ENCODE measurements at places on chromosomes 7 and 10.

GRCh38 chr7:117319181-117319580 is 3.7 kb downstream of the WNT2 start:
- DNase-seq: no peak

DNA sequence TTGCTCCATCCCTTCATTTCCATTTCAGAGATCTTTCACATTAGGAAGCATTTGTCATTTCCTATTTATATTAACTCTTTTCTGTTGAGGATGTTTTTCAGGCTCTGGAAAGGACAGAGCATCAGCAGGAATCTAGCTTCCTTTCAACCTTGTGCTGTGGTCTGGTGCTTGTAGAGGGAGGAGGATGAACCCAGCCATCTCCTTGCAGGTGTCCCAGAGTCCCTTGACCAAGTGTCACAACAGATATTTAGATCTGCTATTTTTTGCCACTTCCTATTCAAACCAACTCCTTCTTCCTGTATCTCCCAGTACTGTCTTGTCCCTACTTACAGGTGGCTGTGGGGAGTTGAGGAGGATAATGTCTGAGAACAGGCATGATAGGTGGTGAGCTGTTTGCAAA is 742.8 kb downstream of the GRID1 start:
- DNase-seq: no peak

GRCh38 chr7:23106057-23106822 is 655 bp downstream of the KLHL7 start:
- DNase-seq: peak; percentile 44

DNA sequence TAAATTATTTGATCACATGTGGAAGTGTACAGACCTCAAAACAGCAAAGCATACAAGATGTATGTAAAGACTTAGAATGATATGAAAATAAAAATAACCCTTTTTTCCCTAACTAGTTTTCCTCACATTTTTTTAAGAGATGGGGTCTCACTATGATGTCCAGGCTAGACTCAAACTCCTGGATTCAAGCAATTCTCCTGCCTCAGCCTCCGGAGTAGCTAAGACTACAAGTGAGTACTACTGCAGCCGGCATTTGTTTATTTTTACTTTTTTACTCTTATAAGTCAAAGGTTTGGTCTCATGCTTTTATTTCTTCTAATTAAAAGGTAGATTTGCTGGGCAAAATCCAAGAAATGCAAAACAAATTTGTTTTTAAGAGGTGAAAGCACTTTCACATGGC is 124.4 kb upstream of the ASAH2 start:
- DNase-seq: no peak

GRCh38 chr7:11605749-11606148 is 226.2 kb downstream of the THSD7A start:
- DNase-seq: no peak

DNA sequence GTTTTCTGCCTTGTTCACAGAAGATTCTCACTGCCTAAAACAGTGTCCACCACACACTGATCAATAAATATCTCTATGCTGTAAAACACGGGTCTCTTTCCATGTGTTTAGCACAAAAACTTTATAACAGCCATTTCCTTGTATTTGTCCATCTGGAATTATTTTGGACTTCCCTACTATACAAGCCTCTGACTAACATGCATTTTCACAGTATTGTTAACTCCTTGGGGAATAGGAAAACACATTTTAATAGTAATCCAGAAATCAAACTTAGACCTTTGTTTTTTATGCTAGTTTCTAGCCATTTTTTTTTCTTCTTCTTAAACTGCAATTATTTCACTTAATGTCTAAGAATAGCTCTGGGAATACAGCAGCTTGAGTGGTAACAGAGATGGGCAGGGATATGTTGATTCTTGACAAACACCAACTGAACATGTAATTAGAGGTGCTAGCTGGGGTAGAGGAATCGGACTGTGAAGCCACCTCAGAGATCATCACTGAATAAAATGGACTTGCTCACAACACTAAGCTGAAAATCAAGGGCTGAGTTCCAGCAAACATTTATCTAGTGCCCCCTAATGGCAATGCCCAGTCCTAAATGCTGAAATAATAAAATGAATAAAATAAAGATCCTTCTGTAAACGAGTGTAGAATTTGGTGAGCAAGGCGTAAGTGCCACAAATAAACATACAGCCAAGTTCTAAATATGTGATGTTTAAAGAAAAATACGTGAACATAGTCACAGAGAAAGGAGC is 593.1 kb downstream of the SORCS1 start:
- no peak for DNase-seq

Measured in effector memory CD4-positive, alpha-beta T cell (primary cell).